ENCODE measurements at places on chromosomes 6 and 20.
A peak's percentile ranks its signal among the peaks of the same experiment; 100 is the strongest.

DNA sequence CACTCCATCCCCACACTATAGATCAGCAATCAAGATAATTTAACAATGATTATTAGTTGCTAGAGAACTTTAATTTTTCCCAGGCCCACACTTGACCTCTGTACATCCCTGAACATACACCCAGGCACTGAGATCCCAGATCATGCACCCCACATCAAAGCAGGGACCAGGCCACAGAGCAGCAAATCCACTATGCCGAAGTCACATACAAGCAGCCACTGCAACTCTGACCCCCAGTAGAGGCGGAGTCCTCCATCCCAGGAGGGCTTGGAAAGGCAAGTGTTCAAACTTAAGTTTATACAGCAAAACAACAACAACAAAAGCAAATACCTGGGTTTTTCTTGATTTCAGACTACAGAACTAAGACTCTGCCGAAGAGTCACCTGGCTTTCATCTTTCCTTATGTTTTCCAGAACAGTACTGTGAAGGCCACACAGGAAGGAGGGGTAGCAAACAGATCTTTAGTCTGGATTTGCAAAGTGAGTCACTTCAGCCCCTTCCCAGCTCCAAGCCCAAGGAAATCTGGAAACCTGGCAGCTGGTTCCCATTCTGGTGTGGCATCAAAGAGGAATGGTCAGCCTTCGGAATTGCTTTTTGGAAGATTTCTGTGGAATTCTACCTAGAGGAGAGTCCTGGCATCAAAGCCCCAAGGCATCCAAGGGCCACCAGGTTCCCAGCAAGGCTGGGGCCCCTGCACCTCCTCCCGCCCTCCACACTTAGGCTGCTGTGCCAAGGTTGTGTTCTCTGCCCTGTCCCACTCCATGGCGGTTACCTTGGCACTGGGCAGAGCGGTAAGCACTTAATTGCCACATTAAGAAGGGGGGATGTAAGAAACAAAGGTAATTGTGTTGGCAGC, 7.3 kb downstream of the JAG1 start:
- no peak for DNase-seq

- DNase-seq, result no peak
These were observed 48.6 kb downstream of the TCP11 start for GRCh38 chr6:35092362-35093117.

DNA sequence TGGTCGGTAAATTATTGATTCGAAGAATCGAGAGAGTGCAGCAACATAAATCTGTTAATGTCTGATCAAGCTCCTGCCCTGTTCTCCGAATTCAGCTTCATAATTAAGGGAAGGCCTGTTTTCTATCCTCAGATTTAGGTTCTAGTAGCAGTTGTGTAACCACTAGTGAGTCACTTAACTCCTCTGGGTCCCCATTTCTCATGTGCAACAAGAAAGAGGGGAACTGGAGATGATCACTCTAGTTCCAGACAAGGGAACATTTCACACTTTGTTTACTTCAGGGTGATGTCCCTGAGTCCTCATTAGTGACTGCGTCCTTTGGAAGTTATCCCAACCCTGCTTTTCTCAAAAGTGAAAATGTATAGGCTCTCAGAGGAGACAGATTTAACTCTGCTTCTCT, 68.1 kb upstream of the RNF146 start:
- DNase-seq, result no peak

- peak; percentile 75 for DNase-seq
These were observed 1.1 kb upstream of the MRGBP start for GRCh38 chr20:62795023-62795761.

DNA sequence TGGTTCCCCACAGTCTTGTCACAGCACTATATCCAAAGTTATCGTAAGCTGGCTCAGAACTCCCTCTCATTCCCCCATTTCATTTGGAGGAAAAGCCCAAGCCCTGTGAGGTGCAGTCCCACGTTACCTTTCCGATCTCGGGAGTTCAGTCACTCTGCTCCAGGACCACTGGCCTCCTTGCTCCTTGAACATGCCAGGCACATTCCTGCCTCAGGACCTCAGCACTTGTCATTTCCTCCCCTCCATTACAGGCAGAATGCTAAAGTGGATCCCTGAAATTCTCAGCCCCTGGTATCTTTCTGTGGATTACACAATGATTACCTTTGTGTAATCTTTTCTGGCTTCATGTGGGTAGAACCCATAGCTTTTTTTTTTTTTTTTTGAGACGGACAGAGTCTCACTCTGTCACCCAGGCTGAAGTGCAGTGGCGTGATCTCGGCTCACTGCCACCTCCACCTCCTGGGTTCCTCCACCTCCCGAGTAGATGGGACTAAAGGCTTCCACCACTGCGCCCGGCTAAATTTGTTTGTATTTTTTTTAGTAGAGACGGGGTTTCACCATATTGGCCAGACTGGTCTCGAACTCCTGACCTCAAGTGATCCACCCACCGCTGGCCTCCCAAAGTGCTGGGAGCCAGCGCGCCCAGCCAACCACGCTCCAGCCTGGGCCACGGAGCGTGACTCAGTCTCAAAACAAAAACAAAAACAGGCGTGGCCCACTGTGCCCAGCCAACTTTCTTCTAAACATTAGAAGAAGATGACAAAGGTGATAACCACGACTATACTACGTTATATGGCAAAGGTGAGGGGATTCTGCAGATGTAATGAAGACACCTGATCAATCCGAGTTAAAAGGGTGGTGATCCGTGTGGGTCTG, 4.0 kb upstream of the OXT start:
- DNase-seq, result peak; percentile 0

- DNase-seq, result no peak
These were observed 43.5 kb downstream of the OR2B6 start for GRCh38 chr6:28000351-28001045.

DNA sequence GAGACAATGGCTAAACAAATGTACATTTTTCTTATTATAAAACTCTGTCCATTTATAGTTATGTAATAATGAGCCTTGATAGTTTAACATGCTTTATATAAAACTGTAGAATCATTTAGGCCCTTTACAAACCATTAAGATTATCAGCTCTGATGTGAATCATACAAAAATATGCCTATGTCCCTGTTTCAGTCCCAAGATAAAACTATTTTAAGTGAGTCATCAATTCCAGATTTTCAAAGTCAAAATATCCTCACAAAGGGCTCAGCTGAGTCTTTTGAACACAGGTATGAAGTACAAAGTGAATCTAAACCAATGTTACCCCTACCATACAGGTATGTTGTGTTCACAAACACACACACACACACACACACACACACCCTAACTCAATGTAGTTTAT, 88.0 kb downstream of the PTPRK start:
- DNase-seq, result no peak

DNA sequence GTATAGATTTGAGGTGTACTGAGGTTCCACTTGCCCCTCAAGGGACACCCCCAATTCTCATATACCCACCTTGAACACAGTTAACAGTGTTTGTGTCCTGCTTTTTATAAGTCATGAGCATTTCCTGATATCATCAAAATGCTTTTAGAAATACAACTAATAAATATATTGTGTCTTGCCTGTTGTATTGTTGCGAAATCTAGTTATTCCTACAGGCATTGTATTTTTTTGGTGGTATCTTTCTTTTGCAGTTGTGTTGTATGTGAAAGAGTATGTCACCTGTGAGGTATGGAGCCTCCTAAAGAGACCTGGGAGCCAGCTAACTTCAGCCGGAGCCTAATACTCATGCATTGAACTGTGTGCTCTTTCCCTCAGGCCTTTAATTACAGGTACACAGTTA, 40.7 kb downstream of the CDYL start:
- no peak for DNase-seq

- no peak for DNase-seq
These were observed 311.0 kb upstream of the RGS17 start for GRCh38 chr6:153442096-153442495.

GRCh38 chr6:167046861-167047495, 47.8 kb downstream of the CEP43 start:
- DNase-seq, result no peak

GRCh38 chr20:44080064-44080463, 106.9 kb downstream of the JPH2 start:
- no peak for DNase-seq

GRCh38 chr6:82144852-82145340, 102.6 kb downstream of the IBTK start:
- DNase-seq, result no peak

- no peak for DNase-seq
These were observed 49.9 kb downstream of the EZR start for GRCh38 chr6:158769234-158769770.
